Activated T-cell treated with anti-CD3 and anti-CD28 coated beads for 1 hour (primary cell): ENCODE measurements at places on chromosomes 5 and 9.

GRCh38 chr5:163614787-163615186 lies 109.4 kb downstream of the MAT2B start:
- no peak for DNase-seq

- no peak for DNase-seq
These were observed 2.1 kb downstream of the CCDC192 start for GRCh38 chr5:127705120-127705892.

DNA sequence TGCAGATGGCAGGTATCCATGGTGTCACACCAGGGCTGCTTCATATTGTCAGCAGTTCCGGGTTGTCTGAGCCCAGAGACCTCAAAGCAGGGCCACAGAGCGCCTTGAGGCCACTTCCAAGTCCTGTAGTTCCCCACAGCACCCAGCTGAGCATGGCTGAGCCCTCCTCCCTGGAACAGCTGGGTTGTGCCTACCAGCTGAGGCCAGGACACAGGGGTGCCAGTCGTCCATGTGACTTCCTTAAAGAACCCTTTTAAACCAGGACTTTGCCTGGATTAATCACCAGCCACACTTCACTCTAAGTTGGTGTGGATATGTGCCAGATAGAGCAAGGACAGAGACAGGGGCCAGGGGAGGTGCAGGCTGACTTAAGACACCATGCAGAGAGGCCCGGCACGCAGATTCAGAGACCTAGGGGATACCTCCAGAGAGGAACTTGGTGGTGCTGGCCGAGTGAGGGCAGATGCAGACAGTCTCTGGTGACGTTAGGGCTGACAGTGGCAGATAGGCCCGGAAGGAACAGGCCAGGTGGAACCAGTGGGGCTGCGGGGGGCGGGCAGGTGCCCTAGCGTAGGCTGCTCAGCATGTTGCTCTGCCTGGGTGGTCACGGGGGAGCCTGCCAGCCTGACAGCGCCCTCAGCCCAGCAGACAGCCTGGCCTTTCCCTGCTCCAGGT lies 142.7 kb downstream of the CACNA1B start:
- DNase-seq = no peak

DNA sequence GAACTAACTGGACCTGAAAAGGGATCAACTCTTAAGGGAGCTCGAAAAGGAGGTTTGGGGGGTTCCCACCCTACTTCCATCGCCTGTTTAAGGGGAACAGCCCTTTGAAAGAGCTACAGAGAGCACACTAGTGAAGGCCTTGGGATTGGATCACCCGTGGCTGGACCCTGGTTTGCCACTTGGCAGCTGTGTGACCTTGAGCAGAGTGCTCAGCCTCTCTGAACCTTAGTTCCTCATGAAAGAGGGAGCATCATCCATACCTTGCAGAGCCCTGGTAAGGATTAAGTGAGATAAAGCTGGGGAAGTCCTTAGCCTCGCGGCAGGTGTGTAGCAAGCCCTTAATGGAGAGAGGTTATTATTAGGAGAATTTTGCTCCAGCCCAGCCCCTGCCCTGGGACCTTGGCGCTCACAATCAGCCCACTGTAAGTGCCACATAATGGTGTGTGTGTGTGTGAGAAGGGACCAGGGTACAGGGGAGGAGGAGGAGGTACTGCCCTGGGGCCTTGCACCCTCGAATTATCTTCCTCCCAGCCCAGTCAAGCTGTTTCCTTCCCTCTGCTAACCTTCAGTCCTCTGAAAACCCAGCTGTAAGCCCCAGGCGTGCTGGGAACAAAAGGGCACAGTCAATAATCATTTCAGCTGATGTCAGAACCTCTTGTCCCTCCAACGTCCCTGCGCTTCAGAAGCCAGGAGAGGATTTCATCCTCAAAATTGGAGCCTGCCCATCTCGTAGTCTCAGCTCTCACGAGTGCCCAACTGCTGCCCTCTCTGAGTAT lies 42.9 kb downstream of the FOXI1 start:
- DNase-seq = no peak

- DNase-seq = no peak
These were observed 207.0 kb downstream of the DMAC1 start for GRCh38 chr9:7592321-7593316.

DNA sequence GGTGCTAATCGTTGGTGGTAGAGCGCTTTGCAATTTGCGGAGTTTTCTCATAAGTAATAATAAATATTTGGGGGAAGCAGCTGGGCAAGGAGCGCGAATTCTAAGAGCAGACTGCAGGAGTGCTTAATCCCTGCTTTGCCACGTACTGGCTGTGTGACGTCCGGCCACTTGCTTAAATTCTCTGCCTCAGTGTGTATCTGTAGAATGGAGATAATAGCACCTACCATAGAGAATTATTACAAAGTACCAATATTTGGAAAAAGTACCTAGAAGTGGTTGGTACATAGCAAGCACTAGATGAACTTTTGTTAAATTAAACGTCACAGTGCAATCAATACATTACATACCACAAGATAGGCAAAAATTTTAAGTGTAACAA lies 598 bp upstream of the TMED7 start:
- no peak for DNase-seq

DNA sequence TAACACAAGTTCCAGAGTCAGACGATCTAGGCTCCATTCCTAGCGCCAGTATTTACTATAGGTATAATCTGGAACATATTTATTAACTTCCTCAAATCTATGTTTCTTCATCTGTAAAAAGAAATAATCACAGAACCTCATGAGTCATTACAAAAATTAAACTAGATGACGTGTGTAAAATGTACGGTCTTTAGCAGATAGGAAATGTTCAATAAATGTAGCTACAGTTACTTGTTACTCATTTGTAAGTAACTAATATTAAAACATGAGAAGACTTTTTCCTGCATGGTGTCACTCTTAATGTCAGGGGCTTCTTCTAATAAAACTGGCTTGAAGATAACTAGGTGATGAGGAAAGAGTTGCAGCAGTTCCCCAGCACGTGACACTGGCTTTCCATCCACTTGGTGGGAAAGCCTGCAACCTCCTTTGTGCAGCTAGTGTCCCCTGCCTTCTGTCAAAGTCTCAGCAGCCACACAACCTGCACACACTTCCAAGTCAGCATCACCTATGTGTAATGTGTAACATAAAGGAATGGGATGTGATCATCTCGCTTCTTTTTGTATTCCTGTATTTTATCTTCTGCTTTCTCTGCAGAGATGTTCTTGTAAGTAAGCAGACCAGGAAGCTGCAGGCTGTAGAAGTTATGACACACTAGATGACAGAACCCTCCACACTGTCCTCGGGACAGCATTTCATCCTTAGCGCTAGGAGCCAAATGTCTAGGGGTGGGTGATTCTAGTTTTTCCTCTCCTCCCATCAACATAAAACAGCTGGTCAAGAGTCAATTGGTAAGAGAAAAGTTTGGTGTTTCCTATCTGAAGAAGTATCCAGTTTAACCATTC lies 1.8 kb upstream of the JAKMIP2 start:
- DNase-seq = no peak

DNA sequence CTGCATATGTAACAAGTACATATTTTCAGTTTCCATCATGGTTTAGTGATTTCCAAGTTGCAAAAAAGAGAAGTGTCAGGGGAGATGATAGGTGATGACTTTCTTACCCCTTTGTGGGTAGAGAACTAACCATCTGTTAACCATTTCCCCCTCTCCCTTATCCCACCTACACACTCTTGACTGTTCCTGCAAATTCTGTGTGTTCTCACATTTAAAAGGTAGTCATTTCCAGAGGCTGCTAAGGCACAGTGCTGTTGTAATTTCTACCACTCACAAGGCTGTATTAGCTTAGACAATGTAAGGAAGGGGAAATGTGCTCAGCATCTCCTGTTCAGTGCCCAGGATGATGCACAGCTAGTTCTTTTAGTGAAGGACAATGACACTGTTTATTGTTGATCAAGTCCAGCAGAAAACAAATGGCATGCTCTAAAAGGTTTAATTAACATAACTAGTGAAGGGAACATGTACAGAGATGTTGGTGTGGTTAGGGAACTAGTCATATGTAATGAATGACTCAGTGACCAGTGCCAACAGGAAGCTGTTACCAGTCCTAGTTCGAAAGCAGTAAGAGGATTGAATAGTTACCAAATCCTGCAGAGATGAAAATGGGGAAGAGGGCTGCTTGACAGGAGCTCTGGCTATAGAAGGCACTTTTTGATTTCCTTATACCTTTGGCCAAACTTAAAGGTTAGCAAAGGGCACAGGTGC lies 165.1 kb downstream of the PLK2 start:
- DNase-seq = no peak

- DNase-seq = no peak
These were observed 19.3 kb upstream of the DAPK1 start for GRCh38 chr9:87478226-87478992.

- no peak for DNase-seq
These were observed 698.0 kb upstream of the WWC1 start for GRCh38 chr5:167593329-167594060.

GRCh38 chr5:136404616-136405015 lies 39.3 kb upstream of the TRPC7 start:
- DNase-seq = no peak

DNA sequence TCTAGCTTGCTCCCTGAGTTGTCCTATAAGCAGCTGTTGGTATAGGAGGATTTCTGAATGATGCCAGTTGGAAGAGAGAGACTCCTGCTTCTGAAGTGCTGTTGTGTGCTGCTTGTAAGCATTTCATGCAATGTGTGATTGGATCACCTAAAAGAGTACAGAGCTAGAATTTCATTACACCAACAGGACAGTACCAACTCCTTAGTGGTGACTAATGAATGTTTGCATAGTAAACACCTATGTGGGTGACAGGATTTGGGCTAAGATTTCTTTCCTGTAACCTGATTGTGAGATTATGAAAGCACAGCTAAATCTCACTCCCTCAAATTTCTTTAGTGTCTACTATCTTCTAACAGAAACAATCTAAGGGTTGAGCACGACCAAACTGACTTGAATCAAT lies 67.0 kb downstream of the GCNT1 start:
- no peak for DNase-seq

GRCh38 chr5:43572357-43572756 lies 15.5 kb upstream of the PAIP1 start:
- DNase-seq = no peak

GRCh38 chr5:10069637-10070313 lies 179.9 kb downstream of the ATPSCKMT start:
- no peak for DNase-seq

- no peak for DNase-seq
These were observed 20.3 kb upstream of the CTNNA1 start for GRCh38 chr5:138732933-138733332.

DNA sequence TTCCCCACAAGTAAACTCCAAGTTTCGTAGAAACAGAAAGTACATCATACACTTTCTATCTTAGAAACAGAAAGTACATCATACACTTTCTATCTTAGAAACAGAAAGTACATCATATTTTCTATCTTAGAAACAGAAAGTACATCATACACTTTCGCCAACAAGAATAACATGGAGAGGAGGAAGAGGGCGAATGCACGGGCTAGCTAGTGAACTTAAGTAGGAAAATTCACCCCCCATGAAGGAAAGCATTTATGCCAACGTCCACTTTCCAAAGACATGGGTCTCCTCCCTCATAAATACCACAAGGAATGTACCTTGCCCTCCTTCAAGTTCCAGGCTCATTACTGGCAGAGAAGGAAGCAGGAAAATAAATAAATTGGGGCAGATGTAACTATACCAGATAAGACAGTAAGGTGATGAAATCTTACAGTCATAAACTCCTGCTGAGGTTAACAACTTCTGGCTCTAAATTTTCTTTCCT lies 64.7 kb downstream of the FRMD3 start:
- no peak for DNase-seq

- peak; percentile 38 for DNase-seq
These were observed 9.9 kb upstream of the FBP2 start for GRCh38 chr9:94603259-94604160.

- no peak for DNase-seq
These were observed 92.5 kb downstream of the MSX2 start for GRCh38 chr5:174816858-174817257.

- no peak for DNase-seq
These were observed 6.7 kb upstream of the PDE6A start for GRCh38 chr5:149951138-149951749.

DNA sequence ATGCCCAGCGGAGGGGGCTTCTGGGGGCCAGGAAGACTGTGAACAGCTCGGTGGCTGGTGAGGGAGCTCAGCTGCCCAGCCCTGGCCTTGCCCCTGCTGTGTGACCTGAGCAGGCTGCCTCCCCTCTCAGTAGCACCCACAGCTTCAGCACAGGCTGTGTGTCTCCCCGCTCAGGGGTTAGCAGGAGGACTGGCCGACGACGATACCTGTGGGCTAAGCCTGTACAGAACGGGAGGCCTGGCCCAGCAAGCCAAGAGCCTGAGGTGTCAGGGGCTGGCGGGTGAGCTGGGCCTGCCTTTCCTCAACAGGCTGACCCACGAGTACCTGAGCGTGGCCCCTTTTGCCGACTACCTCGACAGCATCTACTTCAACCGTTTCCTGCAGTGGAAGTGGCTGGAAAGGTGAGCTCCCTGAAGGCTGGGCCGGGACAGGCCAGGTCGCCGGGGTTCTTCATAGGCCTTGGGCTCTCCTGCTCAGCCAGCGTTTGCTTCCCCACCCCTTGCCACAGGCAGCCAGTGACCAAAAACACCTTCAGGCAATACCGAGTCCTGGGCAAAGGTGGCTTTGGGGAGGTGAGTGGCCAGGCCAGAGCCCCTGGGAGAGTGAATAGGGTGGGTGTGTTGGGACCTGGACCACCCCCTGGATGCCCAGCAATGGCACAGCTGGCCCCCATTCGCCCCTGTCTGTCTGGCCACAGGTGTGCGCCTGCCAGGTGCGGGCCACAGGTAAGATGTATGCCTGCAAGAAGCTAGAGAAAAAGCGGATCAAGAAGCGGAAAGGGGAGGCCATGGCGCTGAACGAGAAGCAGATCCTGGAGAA lies 6.6 kb downstream of the GRK6 start:
- DNase-seq = no peak

DNA sequence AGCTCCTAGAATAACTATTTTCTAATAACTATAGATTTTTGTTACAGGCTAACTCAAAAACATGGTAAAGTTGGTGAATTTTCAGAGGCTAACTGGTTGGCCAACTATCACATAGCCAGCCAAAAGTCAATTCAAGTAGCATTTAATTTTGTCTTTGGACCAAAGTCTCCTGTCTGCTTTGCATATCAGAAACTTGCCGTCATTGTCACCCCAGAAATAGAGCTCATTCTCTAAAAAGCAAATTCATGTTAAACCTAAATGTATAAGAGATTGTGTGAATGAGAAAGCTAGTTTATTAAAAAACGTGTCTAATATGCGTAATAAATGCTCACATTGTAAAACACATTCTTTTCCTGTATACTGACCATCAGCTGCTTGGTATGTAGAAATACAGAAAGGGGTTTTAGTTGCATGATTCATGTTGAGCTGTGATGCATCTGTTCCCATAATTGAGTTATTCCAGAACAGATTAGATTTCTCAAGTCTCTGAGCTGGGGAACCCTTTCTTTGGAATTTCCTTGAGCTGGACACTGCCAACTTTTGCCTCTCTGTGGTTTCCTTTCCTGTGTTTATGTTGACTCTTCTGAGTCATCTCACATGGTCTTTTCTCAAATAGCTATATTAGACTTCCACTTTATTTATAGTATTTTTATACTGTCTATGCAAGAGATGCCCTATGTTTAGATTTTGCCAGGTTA lies 7.3 kb downstream of the SRFBP1 start:
- DNase-seq = no peak

DNA sequence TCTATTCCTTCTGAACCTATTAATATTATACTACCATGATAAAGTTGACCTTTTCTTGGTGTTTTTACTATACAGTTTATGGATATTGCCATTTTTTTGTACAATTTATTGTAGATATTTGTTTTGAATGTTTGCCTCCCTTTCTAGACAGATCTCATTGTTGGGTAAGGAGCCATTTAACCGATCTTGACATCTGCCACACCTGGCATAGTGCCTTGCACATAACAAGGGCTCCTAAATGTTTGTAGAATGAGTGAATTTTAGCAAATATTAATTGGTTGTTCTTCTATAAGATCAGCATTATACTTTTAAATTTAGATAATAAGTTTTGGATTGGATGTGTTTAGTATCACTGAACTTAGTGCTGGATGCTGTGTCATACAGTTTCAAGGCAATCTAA lies 175.3 kb downstream of the GDNF start:
- DNase-seq = no peak
